ENCODE measurements at places on chromosomes 2 and 18.

DNA sequence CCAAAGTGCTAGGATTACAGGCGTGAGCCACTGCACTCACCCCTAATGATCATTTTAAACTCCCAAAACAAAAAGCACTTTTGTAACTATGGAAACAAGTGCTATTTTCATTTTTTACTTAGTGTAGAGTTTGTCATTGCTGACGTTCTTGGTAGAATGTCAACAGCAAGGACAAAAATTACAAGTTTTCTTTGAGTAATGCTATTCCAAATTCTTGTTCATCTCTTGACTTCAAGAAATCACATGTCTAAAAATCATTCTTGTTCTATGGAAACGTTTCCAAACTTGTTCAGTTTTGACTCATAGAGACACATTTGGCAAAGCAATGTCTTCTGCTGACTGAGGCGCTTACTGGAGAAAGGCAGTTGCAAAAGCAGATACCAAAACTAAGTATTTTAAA is 82.6 kb downstream of the MBP start:
- DNase-seq = no peak

DNA sequence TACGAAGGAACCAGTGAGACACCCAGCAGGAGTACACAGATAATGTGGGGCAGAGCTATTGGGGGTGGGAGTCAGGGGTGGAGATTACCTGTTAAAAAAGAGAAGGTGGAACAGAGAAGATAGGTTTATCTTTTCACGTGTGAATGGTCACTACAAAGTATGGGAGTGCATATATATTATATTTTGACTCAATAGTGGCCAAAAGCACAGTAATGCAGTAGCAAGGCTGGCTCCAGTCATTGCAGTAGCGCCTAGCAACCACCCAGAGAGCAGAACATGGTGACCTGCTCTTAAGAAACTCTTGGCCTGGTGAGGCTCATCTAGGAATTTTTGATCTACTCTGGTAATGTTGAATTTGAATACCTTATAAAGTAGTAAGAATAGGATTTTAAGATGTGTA is 1.0 kb downstream of the IMPACT start:
- no peak for DNase-seq

DNA sequence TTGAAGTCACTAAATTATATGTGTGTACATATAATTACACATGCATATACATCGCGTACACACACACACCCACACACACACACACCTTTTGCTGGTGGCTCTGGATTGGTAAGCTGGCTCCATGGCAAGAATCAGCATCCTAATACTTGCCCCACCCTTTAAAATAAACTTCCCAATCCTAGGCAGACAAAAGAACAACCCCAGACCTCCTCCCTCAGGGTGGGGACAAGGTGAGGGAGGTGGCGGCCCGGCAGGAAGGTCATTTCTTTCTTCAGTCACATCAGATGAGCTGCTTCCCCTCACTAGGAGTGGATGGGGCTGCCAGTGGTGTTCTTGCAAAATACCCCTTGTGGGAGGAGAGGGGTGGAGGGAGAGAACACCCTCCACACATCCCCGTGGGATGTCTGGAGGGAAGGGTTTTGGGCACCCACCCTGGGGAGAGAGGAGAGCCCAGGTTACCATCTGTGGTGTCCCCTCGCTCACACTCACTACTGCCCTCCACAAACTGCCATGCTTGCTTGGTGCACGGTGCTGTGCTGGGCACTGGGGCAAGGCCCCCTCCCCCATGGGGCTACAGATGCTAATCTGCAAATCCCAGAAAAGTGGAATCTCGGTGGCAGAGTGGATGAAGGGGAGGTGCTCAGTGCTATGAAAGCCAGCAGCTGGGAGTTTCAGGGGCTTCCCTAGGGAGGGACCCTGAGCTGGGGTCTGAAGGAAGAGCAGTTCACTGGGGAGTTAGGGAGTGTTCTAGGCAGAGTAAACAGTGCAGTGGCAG is 64.0 kb downstream of the ODC1 start:
- DNase-seq = no peak

DNA sequence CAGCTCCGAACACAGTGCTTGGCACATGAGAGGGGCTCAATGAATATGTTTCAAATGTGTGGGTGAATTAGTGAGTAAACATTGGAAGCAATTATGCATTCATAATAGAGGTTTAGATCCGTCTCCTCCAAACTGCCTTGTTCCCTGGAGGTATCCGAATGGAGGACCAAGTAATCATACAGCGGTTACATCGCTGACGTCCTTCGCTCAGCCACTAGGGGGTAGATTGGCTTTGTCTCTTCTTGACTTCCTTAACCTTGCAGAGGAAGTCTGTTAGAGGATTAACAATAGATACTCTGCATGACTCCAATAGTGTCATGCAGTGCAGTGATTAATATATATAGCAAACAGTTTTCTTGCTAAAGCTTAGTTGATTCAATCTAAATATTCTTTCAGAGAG is 517.0 kb downstream of the PTPRM start:
- DNase-seq = no peak

DNA sequence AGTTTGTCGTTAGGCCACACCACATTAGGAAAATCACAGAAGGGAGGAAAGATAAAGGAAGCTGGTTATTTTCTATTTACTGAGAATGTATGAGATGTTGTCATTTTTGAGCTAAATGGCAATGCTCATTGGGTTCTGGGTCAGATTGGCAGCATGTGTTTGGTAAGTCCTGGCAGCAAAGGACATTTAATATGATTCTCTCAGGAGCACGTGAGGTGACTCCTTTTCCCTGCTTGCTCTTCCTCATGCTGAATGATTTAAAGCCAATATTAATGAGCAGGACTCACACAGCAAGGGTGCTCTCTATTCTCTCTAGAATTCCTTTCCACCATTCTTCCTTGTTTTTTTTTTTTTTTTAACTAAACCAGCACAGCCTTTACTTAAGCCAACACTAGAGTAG is 298.2 kb downstream of the XIRP2 start:
- DNase-seq = no peak

DNA sequence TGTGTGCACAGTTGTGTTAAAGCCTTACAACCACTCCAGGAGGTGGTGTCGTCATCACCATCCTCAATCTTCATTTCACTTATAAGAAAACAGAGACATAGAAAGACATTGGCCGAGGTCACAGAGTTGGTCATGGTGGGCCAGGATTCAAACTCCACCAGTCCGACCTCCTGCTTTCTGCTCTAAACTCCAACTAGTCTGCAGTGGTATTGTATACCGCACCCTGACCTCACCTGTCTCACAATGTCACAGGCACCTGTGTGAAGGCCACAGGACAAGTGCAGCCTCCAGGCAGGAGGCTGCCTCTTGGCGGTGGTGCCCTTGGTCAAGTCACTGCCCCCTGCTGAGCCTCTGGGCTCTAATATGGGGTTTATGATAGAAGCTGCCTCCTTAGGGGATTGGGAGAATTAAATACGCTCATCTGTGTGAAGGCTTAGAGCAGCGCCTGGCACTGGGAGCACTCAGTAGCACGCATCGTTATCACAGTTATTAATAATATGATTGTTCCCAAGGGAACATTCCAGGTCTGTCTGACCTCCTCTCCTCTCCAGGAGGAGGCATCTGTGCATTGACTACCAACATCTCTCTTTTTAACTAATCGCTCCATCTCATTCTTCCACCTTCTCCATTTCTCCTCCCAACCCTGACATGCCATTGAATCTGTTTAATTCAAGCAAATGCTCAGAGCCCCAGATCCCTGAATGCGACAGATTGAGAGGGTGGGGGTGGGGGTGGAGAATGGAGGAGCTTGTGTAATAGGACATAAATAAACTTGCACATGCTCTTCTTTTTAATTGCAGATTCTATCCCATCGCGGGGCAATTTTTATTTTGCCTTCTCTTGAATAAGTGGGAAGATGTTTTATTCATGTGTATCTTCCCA is 112.7 kb downstream of the MCFD2 start:
- no peak for DNase-seq

DNA sequence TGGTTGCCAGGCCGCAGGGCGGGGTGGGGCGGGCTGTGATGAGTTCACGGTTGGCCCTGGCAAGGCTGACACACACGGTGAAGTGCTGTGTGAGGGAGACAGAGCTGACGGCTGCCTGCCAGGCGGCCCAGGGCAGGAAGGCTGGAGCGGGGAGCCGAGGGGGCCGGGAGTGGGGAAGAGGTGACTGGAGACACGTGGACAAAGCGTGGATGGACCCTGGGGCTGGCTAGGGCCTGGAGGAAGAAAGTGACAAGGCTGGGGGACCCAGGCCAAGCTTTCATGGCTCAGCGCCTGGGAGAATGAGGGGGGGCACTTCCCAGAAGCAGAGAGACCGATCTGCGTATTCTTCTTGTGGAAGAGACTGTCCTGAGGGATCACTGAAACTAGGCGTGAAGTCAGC is 123.2 kb downstream of the DYSF start:
- no peak for DNase-seq

DNA sequence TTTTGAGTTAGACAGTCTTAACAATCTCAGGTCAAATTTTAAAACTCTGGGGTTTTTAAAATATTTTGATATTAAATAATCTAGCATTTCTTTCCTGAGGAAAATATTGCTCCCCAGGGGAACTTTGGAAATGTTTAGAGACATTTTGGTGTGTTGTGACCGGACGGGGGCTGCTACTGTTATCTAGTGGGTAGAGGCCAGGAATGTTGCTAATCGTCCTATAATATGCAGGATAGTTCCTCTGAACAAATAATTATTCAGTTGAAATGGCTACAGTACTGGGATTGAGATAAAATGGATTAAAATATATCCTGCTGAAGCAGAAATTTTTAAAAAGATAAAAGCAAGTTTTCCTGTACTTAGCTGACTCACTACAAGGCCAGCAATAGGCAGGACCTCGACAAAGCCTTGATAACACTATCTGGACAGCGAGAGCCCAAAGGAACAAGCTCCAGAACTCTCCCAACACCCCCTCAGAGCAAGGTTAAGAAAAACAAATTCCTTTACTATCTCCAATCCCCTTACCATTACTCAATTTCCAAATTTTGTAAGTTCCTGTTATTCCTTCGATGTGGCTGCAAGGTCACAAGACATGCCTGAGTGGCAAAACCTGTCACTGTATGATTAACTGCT is 1407.4 kb downstream of the SUCLG1 start:
- DNase-seq = no peak

DNA sequence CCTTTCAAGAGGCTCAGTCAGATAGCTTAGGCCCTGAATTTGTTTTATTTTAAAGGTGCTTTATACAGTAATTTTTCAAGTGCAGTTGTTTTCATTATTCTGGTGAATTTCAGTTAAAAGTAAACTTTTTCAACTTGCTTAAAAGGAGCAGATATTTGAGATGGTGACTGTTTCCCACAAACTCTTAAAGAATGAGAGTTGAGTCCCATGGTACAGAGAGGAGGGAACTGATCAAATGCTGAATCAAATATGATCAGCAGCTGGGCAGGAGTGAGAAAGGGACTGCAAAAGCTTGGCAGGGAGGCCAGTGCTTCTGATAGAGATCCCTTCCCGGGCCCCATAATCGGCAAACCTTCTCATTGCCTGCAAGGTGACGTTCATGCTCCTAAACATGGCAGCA is 91.2 kb downstream of the KCNS3 start:
- no peak for DNase-seq

DNA sequence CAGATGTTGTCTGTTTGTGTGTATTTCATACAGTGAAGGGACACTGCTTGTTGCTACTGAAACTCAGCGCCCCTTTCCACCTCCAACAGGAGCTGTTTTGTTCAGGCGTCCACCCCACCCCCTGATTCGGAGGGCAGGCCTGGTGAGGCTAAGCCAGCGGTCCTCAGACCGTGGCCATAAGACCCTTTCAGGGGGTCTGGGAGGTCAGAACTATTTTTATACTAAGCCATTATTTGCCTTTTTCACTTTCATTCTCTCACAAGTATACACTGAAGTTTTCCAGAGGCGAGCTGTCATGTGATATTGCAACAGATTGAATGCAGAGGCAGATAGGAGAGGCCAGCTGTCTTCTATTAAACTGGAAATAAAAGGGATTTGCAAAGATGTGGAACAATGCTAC is 39.7 kb upstream of the IGFBP5 start:
- no peak for DNase-seq

GRCh38 chr2:40285391-40285790 is 166.5 kb downstream of the SLC8A1 start:
- no peak for DNase-seq

GRCh38 chr2:227914362-227914761 is 42.9 kb downstream of the DAW1 start:
- no peak for DNase-seq

DNA sequence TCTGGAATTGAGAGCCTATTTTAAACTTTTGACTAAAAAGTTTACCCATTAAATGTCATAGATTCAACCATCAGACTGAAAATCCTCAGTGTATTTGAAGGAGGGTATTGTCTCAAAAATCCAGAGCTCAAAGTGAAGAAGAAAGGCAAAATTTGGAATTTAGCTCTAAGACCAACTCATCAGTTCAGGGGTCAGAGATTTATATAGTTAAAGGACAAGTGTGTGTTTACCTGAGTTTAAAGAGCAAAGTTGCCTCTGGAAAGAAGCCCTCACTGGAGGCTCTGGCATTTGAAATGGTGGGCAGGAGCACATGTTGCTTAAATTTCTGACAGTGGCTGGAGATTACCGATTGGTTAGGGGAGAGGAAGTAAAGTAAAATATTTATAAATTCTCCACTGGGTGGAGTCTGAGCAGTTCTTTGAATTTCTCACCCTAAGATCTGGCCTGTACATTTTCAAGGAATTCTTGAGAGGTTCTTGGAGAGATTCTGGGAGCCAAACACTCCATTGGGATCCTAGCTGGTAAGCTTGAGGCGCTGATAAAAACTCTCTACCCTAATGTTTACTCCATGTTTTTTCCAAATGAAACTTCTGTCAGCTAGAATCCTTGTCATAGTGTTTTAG is at the start of gene KYNU:
Gene KYNU, plus strand, starts transcription at position 449 of the 623 bp plus-strand sequence. CDS start 7,704 bp downstream, outside the sequence.
- no peak for DNase-seq

- no peak for DNase-seq
Measured at GRCh38 chr2:98140210-98140609, 53.2 kb downstream of the VWA3B start.
